ENCODE measurements at places on chromosomes 6 and 20. TPM values are rescaled to one million over a fixed set of nuclear protein-coding genes. Genes with fewer than 3 reads are reported as not detected.

TSPO2 gene
- not detected for total RNA-seq

DNA sequence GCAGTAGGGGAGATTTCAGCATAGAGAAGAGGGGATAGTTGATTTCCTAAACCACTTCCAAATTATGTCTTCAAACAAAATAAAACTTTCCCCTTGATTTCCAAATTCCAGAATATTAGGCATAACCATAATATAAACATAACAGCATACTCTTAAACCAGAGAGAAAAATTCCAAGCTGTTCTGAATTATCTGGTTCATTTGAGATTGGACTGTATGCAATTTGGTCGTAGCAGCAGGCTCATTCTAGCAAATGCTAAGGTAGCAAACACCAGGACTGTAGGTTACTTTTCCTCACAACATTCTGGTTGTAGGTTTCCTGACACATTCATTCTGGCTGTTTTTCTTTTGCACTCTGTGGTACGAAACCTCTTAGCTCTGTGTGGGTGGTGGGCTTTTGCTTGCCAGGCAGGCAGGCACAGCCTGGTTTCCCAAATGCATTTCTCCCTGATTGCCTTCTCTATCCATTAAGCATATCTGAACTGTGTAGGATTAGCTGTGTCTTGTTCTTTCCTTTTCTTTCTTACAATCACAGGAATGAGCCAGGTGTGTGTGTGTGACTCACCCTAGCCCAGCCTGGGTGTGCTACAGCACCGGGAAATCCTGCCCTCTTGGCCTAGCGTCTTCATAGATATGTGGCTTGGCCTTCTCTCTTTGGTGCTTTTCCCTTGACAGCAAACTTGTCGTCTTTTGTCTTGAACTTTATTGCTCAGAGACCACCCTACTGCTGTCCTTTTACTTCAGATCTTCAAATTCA lies 77.1 kb downstream of the JARID2 start:
- no peaks in the 10 kb centered on the region for H3K27me3 ChIP-seq
- no peak overlapping the region for H3K4me3 ChIP-seq
- no peak for DNase-seq

- H3K36me3 ChIP-seq: no peaks in the 10 kb centered on the region
- H3K27me3 ChIP-seq: no peaks in the 10 kb centered on the region
Measured at GRCh38 chr20:44056010-44056698, 130.8 kb downstream of the JPH2 start.

DNA sequence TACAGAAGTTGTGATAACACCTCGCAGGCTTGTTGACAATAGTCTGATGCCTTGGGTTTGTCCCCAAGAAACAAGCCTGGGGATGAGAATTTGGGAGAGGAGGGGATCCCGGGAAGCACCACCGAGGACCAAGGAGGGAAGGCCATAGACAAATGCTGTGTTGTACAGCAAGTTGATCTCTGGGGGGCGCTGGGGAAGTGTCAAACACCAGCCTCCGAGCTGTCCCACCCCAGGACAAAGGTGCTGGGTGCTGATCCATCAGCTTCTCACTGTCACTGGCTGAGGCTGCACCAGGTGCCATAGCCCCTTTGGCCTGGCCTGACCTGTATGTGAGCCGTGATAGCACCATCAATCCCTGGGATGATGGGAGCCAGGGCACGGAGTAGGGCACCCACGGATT lies 64.0 kb downstream of the SYNDIG1 start:
- no peak overlapping the region for H3K4me3 ChIP-seq
- no peak overlapping the region for H3K27ac ChIP-seq
- H3K27me3 ChIP-seq: no peaks in the 10 kb centered on the region
- no peak for DNase-seq
- no peaks in the 10 kb centered on the region for H3K36me3 ChIP-seq

PROKR2 gene
- total RNA-seq: not detected

Data from ovary (tissue), 10 donors.